ENCODE measurements at places on chromosomes 16 and 17.
A peak's percentile ranks its signal among the peaks of the same experiment; 100 is the strongest.

- DNase-seq = peak; percentile 88
These were observed 120.2 kb downstream of the METRNL start for GRCh38 chr17:83199500-83200201.

DNA sequence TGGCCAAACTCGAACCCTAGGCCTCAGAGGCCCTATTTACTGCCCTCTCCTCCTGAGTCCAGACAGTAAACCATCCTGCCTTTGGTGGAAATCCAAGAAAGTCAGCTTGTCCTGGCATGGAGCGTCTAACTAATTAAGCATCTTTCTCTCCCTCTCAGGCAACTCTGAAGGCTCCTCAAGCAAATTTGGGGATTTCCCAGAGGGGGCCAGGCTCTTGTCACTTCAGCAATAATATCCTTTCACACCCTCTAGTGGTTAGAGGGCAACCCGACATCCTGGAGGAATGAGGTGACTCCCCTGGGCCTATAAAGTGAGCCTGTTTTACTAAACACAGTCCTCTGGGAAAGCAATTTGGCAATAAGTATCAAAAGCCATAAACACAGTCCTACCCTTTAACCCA is 60.4 kb downstream of the NOG start:
- DNase-seq = peak; percentile 60

GRCh38 chr16:28098171-28098958 is 34.9 kb upstream of the GSG1L start:
- DNase-seq = no peak

- no peak for DNase-seq
These were observed 3.0 kb downstream of the C16orf54 start for GRCh38 chr16:29742683-29743275.

GRCh38 chr16:51876934-51877333 is 670.0 kb downstream of the TOX3 start:
- DNase-seq = no peak

GRCh38 chr16:80233097-80233835 is 307.5 kb upstream of the DYNLRB2 start:
- no peak for DNase-seq

DNA sequence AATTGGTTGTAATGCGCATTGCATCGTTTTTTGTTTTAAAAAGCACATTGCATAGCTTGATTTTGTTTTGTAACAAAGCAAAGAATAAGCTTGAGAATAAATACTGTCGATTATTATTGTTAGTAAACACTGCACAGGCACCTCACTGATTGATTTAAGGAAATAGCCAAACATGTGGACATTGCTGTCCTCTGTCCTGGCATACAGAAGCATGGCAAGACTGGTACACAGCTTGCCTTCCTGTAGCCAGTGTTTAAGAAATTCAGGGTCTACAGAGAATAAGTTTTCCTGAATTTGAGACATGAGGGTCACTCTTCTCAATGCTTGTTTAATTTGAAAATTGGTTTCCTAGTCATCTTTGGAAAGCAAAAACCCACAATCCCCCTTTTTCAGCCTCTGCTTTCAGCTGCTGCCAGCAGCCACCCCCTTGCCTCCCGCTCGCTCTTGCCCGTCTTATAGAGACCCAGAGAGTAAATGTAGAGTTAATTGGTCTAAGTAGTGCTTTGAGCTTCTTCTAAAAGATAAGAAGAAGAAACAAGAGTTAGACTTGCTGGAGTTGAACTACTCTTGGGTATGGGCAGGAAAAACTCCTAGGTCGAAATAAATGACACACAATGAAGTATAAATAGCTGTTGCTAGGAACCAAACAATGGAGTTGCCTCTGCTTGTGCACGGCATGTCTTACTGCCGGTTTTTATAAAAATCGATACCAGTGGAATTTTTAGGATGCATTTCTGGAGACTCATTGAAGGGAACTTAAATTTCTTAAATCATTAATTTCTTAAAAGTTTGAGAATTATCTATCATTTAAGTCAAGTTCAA is 116.6 kb downstream of the MRTFB start:
- DNase-seq = no peak

GRCh38 chr16:20268409-20268808 is 58.9 kb downstream of the GP2 start:
- DNase-seq = no peak

GRCh38 chr16:65415460-65415859 is 293.6 kb upstream of the CDH11 start:
- no peak for DNase-seq

- no peak for DNase-seq
These were observed 48.1 kb downstream of the KSR1 start for GRCh38 chr17:27504188-27504995.

GRCh38 chr16:49021136-49021535 is 260.5 kb downstream of the CBLN1 start:
- no peak for DNase-seq

DNA sequence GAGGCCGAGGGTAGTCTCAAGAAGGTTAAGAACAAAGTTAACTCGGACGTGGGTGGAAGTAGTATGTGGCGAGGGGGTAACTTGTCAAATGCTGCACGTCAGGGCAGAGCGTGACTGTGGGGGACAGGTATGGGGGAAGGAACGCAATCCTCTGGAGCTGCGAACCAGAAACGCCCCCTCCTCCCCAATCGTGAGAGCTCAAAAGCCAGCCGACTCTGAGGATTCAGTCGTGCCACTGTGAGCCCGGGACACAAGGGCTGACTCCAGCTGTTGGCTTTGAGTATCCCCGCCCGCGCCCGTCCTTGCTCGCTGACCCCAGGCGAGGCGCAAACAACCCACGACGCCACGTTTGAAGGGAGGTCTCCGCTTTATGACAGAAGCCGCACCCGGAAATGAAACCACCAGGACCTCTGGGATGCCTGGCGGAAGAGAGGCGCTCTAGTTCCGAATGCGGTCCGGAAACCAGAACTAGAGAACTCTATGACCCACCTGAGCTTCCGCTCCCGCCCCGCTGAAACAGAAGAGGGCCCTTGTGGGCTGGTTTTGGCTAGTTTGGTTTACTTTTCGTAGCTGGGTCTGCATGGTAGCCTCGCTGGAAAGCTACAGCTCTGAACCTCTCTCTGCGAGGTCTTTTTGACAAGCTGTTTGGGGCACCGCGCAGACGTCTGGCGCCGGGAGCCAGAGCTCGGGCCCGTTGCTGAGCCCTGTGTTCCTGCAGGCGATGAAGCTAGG is at the start of gene PEX12:
PEX12 (minus strand) TSS at position 375 of the 732 bp plus-strand sequence. CDS start 550 bp downstream, outside the sequence.
- DNase-seq = peak; percentile 87

DNA sequence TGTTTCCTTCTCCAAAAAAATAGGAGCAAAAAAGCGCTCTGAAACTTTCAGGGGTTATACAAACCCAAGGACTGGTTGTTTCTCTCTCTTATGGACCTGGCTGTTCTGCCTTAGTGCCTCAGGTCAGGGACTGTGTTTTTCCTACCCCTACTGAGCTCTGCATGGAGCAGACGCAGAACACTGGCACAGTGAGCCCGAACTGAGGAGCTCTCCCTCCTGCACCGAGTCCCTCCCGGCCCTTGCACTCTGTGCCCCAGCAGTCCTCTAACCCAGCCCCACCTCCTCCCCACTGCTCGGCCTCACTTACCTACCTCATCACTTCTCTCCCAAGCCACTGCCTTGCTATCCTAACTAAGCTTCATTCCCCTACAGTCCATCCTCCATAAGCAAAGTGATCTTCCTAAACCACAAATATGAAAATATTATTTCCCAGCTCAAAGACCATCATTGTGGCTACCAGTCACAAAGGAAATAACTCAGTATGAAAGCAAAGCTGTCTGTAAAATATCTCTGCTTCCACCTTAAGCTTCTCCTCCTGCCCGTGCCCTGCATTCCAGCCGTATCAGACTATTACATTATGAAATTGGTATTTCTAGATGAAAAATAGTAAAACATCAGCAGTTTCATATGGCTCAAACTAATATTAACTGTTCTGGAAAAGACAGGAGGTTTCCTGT is 13.6 kb downstream of the MEIOB start:
- no peak for DNase-seq

- DNase-seq = no peak
These were observed 257.1 kb downstream of the FTO start for GRCh38 chr16:53960954-53961616.

GRCh38 chr16:8847145-8847544 is 21.7 kb downstream of the CARHSP1 start:
- DNase-seq = no peak

DNA sequence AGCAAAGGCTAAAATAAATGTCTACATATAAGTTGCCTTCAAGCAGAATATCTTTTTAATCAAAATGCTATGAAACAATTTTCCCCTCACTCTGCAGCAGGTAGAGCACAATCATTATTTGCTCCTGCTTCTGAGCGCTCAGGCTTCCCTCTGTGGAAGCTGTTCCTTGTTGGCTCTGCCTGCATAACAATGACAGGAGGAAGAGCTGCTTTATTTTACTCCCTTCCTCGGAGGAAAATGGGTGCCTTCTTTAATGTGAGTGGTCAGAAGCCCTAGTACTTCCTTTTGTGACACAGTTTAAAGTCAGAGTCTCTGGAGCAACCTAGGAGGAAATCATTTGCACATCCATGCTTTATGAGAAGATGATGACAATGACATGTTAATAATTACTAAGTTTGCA is 492.1 kb downstream of the CDH8 start:
- DNase-seq = no peak

GRCh38 chr16:49632086-49632794 is 223.7 kb downstream of the ZNF423 start:
- no peak for DNase-seq

DNA sequence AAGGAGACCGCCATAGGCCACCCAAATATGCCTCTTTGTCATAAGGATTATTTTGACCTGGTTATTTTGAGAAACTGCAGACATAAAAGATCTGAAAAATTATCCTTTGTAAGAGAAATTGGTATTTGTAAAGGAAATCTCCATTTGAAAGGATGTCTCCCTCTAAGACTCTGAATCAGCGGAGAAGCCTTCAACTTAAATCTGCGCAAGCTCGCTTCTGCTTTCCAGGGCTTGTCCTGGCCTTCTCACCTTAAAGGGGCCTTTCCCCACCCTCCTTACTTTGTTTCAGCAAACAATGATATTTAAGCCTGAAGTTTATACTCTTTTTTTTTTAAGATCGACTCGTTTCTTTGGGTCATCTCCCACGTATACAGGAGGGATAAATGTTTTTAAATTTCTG is 34.5 kb downstream of the HSBP1 start:
- no peak for DNase-seq

DNA sequence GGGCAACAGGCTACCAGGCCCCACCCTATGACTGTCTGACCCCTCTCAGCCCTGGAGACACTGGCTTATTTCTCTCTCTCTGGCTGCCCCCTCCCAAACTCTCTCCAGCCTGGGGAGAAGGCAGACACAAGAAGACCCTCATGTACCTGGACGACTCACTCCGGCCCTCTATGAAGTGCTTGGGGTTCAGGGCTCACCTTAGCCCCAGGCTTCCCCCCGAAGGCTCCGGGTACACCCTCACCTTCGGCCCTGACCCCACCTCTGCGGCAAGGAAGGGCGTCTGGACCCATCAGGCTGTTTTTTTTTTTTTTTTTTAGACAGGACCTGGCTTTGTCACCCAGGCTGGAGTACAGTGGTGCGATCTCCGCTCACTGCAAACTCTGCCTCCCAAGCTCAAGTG is 906 bp upstream of the CARMIL2 start:
- DNase-seq = no peak

- DNase-seq = no peak
These were observed 5.0 kb downstream of the CAMKK1 start for GRCh38 chr17:3887804-3888203.

- no peak for DNase-seq
These were observed 9.7 kb upstream of the ZC3H7A start for GRCh38 chr16:11806721-11807120.

GRCh38 chr16:56289862-56290261 is 98.6 kb downstream of the GNAO1 start:
- DNase-seq = no peak

GRCh38 chr17:62696726-62697490 is 69.4 kb downstream of the MRC2 start:
- DNase-seq = no peak

DNA sequence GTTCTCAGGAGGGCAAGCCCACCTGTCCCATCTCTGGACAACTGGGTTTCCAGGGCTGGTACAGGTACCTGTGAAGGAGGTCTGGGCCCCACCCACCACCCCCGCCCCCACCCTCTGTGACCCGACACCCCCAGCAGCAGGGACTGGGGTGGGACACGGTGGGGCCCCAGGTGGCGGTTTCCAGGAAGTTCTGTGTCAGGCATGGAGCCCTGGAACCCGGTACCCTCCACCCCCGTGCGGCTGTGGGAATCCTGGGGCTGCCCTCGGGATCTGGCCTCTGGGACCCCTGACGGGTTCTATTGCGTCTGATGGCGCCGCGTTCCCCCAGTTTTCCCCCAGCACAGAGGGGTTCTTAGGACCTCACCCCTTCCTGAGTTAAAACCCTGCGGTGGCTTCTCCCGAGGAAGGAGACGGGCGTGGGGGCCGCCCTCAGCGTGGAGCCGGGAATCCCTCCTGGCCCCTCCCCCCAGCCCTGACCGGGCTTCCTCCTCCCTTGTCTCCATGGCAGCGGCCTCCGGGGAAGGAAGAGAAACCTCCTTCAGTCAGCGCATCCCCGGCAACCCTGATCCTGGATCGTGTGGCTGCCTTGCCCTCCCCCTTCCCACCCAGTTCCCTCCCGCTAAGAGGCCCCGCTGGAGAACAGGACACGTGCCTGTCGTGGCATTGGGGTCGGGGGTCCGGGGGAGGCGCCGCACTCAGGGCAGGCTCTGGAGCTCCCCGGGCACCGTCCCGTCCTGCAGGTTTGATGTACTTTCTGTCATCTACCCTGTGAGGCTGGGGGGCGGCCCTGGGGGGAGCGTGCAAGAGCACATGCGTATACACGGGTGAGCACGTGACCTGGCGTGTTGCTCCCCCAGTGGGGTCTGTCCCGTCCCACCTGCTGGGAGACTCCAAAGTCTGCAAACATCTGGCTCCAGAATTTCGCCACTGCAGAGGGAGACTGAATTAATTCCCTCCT is 30.3 kb downstream of the CACNA1H start:
- no peak for DNase-seq

GRCh38 chr16:17231972-17232371 is 238.8 kb downstream of the XYLT1 start:
- DNase-seq = no peak

DNA sequence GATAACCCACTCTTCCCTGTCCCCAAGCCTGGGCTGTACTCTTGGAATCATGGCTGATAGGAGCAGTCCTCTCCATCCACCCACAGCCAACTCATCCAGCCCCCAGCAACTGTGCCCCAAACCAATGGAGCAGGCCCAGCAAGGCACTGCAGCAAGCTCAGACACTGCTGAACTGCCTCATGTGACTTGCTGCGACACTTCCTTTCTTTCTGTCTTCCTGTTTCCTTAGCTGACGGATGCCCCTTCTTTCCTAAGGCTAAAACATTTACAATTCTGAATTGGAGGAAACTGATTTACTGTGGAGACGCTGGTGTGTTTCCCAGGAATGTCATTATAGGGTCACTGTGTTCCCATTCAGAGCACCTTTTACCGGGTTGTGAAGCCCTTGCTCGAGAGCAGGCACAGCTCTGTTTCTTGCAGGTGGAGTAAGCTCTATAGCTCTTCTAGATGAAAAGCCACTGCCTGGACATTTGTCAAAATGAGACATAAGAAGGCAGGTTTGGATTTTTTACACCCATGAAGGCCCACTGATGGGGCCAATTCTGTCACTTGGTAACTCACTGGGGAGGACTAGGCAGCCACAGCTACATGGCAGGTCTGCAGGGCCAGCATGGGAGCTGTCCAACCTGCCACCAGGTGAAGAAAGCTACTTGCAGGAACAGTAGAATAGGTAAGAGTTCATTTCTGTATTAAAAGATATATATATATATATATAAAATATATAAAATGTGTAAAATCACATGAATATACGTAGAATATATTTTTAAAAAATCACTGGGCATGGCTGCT is 27.4 kb downstream of the TMEM11 start:
- DNase-seq = no peak

- DNase-seq = no peak
These were observed 252.0 kb upstream of the KIF2B start for GRCh38 chr17:53570731-53571130.

Measured in stimulated activated naive CD8-positive, alpha-beta T cell treated with anti-CD3 and anti-CD28 coated beads, Interleukin-15, Interleukin-2, amounts not matched to agents 100 U/mL and 50 U/mL, for 24 hours (primary cell).